NCI-H1092 treated with DMSO at 0.1 percent for 48 hours (cell line): ENCODE measurements at places on chromosomes 5 and 9.

- DNase-seq = no peak
These were observed 257.7 kb downstream of the IRX1 start for GRCh38 chr5:3853362-3853761.

- no peak for DNase-seq
These were observed 1.5 kb upstream of the TTC39B start for GRCh38 chr9:15308511-15308910.

- DNase-seq = peak; percentile 86
These were observed 601 bp downstream of the NNT start for GRCh38 chr5:43603344-43604217.

DNA sequence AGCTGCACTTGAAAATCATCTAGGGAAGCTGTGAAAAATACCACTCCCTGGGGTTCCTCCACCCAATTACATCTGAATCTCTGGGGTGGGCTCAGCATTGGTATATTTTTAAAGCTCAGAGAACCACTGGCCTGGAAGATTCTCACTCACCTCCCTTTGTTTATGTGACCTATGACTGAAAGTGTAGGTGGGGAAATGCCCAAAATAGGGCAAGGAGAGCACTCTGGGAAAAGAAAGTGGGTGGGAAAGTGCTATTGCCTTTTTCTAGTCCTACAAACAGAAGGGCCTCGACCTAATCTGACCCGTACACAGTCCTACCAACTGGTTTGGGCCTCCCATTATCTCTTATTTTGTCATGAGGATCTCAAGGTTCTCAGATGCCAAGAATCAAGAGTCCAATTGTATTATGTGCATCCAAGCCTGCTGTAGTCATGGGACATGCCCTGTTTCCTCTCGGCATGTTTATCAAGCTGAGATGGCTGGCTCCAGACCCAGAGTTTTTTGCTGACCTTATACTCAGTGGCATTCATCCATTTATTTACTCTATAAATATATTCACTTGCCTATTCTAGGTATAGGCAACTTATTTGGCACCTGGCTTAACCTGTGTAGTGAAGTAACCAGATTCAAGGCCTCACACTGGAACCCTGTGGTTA lies 483.7 kb downstream of the ENC1 start:
- DNase-seq = no peak

- DNase-seq = no peak
These were observed 3.7 kb downstream of the CLTB start for GRCh38 chr5:176412517-176413254.

DNA sequence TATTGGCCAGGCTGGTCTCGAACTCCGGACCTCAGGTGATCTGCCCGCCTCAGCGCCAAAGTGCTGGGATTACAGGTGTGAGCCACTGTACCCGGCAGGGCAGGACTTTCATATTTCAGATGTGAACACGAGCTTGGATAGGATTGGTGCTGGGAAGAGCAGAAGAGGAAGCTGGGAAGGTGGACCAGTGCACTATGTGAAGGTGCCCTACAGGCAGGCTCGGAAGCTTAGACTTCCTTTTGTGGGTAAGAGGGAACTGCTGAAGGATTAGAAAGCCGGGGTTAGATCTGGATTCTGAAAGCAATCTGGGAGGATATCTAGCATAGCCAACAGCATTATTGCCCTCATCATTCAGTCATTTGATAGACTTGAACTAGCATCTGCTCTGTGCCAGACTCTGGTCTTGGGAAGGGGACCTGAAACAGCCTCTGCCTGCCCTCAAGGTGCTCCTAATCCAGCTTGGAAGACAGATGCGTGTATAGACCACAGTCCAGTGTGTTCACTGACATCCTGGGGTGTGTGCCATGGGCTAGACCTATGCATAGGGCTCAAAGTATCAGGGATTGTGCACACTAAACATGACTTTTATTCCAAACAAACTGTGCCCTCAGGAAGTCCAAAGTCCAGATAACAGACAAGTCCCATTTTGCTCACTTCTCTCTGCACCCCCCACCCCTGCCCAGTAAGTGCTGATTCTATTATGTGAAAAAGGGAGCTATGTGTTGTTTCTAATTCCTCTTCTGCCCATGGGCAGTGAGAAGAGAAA lies 637 bp downstream of the CBY3 start:
- no peak for DNase-seq

DNA sequence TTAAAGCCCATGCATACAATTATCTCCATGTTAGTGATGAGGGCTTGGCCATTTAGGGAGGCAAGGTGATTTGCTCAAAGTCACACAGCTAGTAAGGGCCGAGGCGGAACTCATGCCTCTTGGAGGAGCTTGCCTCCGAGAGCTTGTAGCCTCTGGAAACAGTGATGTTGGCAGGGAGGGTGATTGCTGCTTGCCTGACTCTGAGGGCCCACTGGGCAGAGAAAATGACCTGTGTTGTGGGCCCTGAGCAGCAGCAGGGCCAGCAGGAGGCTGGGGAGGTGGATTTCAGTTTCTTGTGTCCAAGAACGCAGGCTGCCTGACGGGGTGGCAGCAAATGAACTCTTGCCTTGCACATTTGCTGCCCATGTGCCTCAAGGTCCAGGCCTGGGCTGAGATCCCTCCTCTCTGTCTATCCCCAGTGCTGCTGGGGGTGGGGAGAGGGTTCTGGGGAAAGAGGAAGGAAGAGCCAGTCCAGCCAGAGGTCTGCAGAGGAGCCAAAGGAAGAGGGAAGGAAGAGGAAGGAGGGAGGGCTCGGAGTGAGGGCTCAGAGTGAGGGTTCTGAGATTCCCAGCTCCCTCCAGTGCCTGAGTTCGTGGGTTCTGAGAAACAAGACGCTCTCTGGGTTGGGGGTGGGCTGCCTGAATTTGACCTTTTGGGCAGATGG lies 16.2 kb upstream of the PTGS1 start:
- no peak for DNase-seq

DNA sequence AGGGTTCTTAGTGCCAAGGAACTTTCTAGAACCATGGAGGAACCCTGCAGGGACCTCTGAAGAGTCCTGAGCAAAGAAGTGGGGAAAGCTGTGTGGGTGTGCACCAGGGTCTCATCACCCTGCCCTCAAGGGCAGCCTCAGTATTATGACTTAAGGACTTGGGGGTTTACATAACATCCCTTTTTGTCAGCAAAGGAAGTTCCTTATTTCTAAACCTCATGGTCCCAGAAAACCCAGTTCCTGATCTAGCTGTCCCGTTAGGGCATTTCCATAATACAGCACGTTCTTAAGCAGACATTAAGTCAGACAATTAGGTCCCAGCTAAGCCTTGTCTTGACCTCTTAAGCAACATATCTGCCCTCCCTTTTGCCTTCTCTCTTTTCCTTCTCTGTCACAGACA lies 57.3 kb downstream of the DAPK1 start:
- DNase-seq = no peak

- DNase-seq = no peak
These were observed 9.1 kb downstream of the FBP2 start for GRCh38 chr9:94584555-94584954.

DNA sequence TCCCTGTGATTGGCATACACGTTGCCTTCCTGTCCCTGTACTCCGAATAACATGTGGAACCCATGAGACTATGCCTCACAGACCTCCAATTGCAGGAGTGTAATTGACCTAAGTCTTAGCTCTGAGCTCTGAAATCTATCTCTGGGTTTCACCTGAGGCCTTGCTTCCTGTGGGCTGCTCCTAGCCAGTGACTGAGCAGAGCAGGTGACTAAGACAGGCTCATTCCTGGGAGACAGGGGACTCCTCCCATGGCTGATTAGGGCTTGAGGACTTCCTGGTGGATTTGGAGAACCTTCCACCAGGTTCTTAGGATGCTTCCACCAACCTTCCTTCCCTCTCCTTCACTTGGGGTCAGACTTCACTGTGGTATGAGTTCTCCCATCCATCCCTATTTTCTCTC lies 22.3 kb upstream of the MIER3 start:
- DNase-seq = no peak

DNA sequence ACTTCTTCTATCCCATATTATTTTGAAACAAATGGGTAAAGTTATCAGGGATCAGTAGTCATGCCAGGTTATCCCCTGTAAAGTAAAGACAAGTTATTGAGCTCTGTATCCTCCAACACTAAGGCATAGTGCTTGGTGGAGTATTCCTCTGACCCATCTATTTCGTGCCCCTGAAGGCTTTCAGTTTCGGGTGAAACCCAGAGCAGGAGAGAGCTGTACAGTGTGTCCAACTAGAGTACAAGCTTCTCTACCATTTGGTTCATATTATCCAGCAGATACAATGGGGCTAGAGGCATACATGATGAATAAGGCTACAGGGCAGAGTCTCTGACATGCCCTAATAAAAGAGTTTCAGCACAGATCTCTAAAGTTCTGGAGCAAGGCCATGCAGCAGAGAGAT lies 3.2 kb upstream of the SLC22A4 start:
- DNase-seq = no peak

- no peak for DNase-seq
These were observed 58.2 kb downstream of the FGF18 start for GRCh38 chr5:171477666-171478065.

DNA sequence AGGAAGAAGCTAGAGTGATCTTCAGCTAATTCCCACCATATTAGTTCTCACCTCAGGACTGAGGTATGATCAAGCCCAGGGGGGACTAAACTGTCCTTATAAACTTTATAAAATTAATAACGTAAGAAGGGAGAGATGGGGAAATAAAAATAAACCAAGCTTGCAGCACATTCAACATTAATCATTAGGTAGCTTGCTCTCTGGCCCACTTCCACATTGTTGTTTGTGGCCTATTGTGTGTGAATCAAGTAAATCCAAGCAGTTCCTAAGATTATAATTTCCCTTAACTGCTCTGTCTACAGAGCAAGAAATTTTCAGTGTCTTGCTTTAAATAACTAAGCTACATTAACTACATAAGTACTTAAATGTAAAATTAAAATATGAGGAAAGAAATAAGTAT lies 131.3 kb upstream of the ABCA1 start:
- DNase-seq = no peak

DNA sequence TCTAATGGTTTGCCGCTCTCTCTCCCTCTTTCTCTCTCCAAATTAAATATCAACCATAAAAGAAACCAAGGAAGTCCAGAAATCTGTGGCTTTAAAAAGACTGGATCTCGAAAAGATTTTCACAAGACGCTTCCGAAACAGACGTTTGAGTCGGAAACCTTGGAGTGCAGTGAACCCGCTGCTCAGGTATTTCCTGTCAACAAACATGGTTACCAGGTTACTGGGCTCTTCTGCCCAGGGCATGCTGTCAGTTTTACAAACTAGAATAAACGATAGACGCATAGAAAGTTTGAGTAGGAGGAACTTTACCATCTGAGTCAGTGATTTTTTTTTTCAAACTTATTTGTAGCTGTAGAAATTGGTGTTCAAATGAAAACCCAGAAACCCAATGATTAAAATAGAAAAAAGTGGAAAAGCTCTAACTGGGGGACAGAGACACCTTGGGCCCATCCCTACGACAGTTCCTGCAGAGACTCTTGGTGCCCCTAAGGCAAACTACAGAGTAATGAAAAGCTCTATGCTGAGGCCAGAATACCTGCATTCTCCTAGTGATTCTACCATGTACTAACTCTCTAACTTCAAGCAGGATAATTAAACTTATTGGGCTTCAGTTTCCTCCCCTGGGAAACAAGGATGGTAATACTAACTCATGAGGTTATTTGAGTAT lies 90.0 kb downstream of the DOCK8 start:
- DNase-seq = no peak

- no peak for DNase-seq
These were observed 135.6 kb upstream of the SMARCA2 start for GRCh38 chr9:1879501-1879900.

DNA sequence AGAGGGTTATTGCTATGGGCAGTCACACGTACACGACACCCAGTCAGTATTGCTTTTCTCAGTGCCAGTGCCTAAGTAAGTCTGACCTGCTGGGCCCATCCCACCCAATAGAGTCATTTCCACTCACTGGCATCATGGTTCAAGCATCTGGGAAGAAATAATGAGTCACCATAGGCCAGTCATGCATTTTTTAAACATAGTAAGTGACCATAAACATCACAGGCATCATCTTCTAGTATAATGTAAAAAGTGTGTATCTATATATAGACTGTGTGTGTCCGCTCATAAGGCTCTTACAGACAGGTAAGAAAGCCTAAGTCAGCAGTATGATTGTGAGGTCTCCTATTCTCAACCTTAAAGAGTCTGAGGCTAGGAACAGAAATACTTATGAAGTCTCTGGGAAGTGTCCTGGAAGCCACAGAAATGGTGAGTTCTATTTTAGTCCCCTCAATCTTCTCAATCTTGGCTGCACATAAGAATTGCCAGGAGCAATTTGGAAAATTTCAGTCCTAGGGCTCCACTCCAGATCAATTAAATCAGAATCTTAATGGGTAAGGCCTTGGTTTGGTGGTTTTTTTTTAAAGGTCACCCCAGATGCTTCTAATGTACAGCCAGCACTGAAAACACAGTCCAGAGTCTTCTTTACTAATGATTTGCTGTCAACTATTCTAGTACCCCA lies 65.2 kb downstream of the ZNF366 start:
- DNase-seq = no peak

DNA sequence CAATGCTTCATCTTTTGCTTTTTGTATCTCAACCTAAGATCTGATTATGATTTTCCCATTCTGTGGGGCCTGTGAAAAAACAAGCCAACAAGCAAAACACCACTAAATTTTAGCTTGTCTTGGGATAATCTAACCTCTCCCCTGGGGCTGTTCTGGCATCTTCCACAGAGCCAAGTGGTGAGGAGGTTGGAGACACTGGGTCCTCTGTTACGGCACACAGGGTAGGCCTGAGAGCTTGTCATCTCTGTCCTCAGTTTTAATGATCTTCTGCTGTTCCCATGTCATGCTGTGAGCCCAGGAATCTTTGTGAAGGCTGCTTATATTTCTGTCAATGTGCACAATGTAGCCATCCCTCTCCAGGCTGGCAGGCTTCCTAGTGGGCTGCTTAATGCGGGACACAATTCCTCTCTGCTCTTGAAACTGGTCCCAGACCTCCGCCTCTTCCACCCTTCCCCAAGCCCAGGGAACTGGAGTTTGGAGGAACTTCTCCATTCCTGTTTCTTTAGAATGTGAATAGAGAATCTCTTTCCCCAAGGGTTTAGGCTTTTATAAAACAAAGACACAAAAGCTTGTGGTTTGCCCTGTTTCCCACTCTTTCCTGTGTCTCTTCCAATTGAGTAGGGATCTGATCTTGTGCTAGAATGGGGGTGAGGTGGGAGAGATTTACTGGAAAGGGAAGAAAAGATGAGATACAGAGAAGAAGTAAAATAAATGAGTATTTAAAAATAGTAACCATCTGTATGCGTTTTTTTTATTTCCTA lies 30.9 kb upstream of the SEMA6A start:
- DNase-seq = no peak

- DNase-seq = no peak
These were observed 20.6 kb upstream of the TPD52L3 start for GRCh38 chr9:6307551-6308096.

- no peak for DNase-seq
These were observed 31.8 kb downstream of the SLC9A3 start for GRCh38 chr5:492314-492893.

GRCh38 chr5:74649421-74649973 lies 9.0 kb upstream of the ENC1 start:
- no peak for DNase-seq
